ENCODE measurements at places on chromosomes 5 and 9. TPM values are rescaled to one million over a fixed set of nuclear protein-coding genes. Genes with fewer than 3 reads are reported as not detected.

DNA sequence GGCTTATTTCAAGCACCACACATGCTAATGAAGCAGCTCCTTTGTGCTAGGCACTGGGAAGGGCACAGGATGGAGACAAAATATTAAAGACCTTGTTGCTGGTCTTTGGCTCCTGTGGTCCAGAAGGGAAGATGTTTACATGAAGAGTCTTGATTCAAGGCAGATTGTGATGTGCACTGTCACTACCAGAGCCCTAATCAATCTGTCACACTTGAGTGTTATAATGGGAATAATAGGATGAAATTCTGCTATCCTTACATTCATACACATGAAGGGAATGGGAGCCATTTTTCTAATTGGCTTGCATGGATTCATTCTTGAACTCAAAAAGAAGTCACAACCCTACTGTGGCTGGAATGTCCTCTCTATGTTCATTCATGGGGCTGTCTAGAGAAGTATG is 203.0 kb downstream of the SEC61B start:
- no peaks in the 10 kb centered on the region for H3K4me1 ChIP-seq
- no peaks in the 10 kb centered on the region for H3K27me3 ChIP-seq

- H3K27ac ChIP-seq: no peak overlapping the region
- no peaks in the 10 kb centered on the region for H3K27me3 ChIP-seq
- no peak overlapping the region for H3K4me3 ChIP-seq
- DNase-seq: no peak
- peaks cover 20% of the 10 kb centered on the region for H3K4me1 ChIP-seq
Measured at GRCh38 chr5:17255471-17256021, 38.1 kb downstream of the BASP1 start.

Gene NUTM2F
- not detected for total RNA-seq

Gene C9orf153
- 0.71 TPM for total RNA-seq

Gene IL31RA
- total RNA-seq: not detected

DNA sequence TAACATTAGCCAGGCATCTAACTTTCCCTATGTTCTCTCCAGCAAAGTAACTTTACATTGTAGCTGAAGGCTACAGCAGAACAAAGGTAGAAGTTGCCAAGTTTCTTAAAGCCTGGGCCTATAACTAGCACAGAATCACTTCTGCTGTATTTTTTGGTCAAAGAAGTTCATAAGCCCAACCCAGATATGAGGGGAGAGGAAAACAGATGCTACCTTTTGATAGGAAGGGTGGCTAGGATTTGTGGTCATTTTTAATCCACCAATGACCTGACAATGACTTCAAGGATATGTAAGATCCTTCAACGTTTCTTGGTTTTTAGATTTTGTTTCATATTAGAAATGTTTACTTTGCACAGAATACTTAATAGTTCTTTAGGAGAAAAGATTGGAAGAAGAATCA is 64.2 kb upstream of the RANBP3L start:
- no peaks in the 10 kb centered on the region for H3K27me3 ChIP-seq
- H3K36me3 ChIP-seq: no peaks in the 10 kb centered on the region
- DNase-seq: no peak
- H3K27ac ChIP-seq: no peak overlapping the region
- no peak overlapping the region for H3K4me3 ChIP-seq

DNA sequence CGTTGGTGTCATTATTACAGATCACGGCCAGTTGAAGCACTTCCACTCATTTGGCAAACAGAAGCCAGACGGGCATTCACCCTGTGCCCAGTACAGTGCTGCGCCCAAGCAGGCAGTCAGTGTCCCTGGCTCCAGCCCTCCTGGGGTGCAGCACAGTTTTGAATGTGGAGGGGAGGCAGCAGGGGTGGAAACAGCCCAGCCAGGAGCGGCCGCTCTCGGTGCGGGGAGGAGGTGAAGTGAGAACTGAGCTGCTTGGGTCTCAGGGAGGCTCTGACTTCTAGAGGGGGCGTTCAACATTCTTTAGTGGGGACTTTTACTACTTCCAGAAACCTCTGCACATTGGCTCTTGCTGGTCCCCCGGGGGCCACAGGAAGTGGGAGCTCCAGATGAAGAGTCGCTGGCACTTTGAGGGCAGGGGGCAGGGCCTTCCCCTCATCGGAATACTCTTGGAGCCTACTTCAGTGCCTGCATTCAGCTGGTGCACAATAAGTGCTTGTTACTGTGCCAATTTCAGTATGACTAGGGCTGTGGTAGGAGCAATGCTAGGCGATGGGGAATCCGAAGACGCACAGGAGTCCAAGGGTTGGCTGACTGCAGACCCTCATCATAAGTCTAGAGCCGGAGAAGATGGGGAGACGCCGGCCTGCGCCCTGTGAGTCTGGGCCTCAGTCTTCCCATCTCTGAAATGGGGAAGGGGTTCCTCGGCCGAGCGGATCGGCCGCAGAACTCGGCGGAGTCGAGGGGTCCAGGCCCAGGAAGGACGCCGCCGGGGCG is 492 bp upstream of the NEK6 start:
- H3K27ac ChIP-seq: peak overlapping the region; percentile 43
- no peaks in the 10 kb centered on the region for H3K36me3 ChIP-seq
- no peak for DNase-seq
- H3K4me1 ChIP-seq: peaks cover 9% of the 10 kb centered on the region
- H3K27me3 ChIP-seq: no peaks in the 10 kb centered on the region

DNA sequence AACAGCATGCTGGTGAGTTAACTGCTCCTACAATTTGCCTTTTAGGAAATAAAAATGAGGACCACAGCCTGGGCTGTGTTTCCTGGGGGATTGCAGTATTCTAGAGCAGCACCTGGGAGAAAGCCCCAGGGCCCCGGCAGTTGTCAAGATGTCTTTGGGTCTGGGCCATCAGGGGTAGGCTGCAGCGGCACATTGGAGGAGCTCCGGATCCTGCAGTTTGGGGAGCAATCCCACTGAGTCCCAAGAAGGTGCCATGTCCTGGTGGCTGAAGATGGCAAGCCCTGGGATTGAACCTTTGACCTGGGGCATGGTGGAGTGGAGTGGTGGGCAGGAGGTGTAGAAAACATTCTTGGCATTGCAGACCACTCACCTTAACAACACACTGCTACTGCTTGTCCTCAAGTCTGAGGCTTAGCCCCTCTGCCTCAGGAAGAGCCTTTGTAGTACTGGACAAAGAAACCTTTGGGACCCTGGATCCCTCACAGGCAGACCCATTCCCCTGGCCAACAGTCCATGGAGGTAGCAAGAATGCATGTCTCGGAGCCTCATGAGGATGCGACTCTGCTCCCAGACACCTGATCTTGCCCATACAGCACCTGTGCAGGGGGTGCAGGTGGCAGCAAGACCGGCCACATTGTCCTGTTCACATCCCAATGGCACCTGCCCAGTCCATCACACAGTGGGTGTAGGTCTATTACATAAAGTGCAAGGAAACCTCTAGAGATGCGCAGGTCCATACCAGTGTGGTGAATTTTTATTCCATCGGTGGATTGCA is 159.1 kb upstream of the IRX2 start:
- no peak overlapping the region for H3K27ac ChIP-seq
- H3K4me1 ChIP-seq: no peaks in the 10 kb centered on the region
- no peak overlapping the region for H3K4me3 ChIP-seq
- no peaks in the 10 kb centered on the region for H3K36me3 ChIP-seq

- DNase-seq: no peak
- no peak overlapping the region for H3K4me3 ChIP-seq
- no peaks in the 10 kb centered on the region for H3K36me3 ChIP-seq
- H3K4me1 ChIP-seq: no peaks in the 10 kb centered on the region
- H3K27me3 ChIP-seq: no peaks in the 10 kb centered on the region
- no peak overlapping the region for H3K27ac ChIP-seq
Measured at GRCh38 chr5:34511063-34511462, 145.1 kb upstream of the RAI14 start.

DNA sequence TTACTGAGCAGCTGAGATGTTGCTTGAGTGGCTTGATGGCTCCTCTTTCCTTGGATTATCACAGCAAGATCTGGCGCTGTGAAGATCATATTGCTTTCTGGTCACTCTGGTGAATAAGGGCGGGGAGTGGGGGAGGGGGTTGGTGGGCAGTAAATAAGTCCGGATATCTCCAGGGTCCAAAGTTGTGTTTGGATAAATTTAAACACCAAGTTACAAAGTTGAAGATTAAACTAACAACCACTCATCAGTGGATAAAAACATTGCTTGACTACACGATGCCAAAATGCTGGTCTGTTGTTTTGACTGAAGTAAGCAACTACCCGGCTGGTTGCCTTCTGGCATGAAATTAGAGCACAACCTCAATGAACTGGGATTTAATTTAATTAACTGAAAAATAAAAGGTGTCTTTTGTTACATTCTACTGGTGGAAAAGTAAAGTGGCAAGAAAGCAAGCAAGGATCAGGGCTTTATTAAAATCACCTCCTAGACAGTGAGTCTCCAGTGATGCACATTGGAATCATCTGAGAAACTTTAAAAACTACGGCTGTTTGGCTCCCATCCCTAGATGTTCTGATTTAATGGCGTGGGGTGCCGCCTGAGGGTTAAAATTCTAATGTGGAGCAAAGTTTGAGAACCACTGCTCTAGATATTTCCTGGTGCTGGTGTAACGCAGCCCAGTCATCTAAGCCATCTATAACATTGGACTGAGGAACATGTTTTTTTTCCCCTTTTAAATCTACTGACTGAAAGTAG is 86.7 kb upstream of the AGXT2 start:
- no peaks in the 10 kb centered on the region for H3K36me3 ChIP-seq
- no peak overlapping the region for H3K4me3 ChIP-seq
- no peak for DNase-seq
- H3K4me1 ChIP-seq: no peaks in the 10 kb centered on the region
- no peak overlapping the region for H3K27ac ChIP-seq

- peaks cover 5% of the 10 kb centered on the region for H3K4me1 ChIP-seq
- H3K27ac ChIP-seq: no peak overlapping the region
- no peaks in the 10 kb centered on the region for H3K36me3 ChIP-seq
- no peaks in the 10 kb centered on the region for H3K27me3 ChIP-seq
- no peak overlapping the region for H3K4me3 ChIP-seq
Measured at GRCh38 chr9:14186096-14186495, 127.8 kb downstream of the NFIB start.

Gene KCTD16
- total RNA-seq: 2.3 TPM

DNA sequence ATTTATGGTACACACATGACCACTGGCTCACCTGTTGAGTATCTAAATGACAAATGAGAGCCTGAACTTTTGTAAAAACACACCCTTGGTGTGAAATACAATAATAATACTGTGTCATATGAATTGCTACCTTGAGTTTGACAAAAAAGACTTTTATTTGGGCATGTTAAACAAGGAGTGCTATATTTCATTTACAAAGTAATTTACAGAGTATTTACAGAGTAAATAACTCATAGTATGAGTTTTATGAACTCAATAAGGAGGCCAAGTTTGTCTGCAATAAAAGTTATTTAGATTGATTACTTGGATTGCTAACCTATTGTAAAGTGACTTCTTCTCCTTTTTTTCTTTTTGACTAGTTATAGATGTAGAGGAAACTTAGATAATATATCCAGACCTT is 146.0 kb upstream of the NUDT12 start:
- DNase-seq: no peak
- H3K27ac ChIP-seq: no peak overlapping the region
- H3K36me3 ChIP-seq: no peaks in the 10 kb centered on the region
- no peaks in the 10 kb centered on the region for H3K4me1 ChIP-seq

- peaks cover 25% of the 10 kb centered on the region for H3K4me1 ChIP-seq
- H3K4me3 ChIP-seq: no peak overlapping the region
- no peaks in the 10 kb centered on the region for H3K27me3 ChIP-seq
- no peak overlapping the region for H3K27ac ChIP-seq
- peaks cover 11% of the 10 kb centered on the region for H3K36me3 ChIP-seq
Measured at GRCh38 chr9:137022662-137023008, 5.4 kb downstream of the ABCA2 start.

DNA sequence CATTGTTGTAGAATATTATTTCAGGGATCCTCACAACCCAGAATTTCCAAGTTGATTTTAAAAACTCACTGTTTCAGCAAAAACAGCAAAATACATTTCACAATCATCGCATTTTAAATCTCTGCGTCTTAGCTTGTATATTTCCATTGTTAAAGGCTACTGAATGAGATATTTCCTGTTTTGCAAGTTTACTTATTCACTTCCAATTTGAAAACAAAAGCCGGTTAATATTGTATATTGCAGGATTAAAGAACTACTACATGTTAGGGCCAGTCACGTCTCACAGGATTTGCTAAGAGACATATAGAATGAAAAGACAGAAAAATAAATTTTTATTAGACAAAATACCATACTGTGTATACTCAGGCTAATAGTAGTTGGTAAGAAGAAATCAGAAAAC is 395.9 kb upstream of the CDH9 start:
- no peak for DNase-seq
- no peak overlapping the region for H3K4me3 ChIP-seq
- H3K4me1 ChIP-seq: no peaks in the 10 kb centered on the region
- H3K36me3 ChIP-seq: no peaks in the 10 kb centered on the region

- no peak overlapping the region for H3K4me3 ChIP-seq
- peak; percentile 31 for DNase-seq
- H3K4me1 ChIP-seq: peaks cover 11% of the 10 kb centered on the region
- H3K36me3 ChIP-seq: no peaks in the 10 kb centered on the region
Measured at GRCh38 chr5:71891856-71892255, 172.8 kb downstream of the CARTPT start.
